ENCODE measurements at places on chromosomes 2 and 18.

- DNase-seq = no peak
These were observed 225.2 kb downstream of the SLC4A3 start for GRCh38 chr2:219852626-219853025.

DNA sequence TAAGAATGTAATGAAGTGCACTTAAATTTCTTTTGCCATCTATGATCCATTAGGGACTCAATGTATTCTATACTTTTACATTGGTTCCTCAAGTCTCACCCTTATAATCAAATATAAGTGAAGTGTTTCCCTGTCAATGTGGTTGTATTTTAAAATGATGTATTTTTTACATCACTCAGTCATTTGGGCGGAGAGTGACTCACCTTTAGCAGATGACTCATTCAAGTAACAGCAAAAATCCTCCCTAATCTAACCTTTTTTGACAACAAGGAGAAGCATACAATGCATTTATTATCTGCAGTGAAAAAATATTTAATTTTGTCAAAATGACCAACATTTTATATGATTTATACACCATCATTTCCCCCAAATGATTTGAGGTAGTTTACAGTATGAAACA is 94.4 kb downstream of the FANCL start:
- DNase-seq = peak; percentile 62

DNA sequence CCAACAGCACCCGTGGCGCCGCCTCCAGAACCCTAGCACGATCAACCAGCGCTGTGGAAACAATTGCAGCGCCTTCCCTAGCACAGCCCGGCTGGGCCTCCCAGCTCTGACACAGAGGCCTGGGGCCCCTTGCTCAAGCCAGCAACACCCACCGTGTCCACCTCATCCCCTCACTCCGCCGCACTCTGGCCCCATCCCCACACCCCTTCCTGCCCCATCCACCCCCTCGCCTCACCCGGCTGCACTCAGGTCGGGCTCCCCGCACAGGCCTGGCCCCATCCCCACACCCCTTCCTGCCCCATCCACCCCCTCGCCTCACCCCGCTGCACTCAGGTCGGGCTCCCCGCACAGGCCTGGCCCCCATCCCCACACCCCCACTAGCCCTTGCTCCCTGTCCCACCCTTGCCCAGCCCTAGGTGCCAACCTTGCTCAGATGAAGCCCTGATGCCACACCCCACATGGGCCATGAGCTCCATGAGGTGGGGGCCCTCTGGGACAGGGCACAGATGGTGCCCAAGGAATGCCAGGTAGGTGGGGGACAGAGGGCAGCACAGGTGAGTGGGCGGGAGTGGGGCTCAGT is 28.7 kb downstream of the KIF1A start:
- no peak for DNase-seq

DNA sequence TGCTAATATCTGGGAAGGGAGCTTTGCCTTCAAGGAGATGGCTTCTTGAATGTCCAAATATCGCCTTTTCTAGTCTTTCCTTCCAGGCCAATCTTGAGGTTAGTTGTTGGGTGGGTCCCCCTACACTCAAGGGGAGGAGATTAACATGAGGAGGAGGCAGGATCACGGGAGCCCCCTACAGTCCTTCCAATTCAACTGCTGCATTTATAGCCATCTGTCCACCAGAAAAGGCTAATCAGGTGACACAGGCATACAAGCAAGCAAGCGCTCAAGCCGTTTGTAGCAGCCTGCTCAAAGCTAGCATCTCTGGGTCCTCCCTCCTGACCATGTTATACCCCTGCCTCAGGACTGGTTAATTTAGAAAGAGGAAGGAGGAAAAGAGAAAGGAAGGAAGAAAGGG is 87.6 kb downstream of the MRPS9 start:
- no peak for DNase-seq

DNA sequence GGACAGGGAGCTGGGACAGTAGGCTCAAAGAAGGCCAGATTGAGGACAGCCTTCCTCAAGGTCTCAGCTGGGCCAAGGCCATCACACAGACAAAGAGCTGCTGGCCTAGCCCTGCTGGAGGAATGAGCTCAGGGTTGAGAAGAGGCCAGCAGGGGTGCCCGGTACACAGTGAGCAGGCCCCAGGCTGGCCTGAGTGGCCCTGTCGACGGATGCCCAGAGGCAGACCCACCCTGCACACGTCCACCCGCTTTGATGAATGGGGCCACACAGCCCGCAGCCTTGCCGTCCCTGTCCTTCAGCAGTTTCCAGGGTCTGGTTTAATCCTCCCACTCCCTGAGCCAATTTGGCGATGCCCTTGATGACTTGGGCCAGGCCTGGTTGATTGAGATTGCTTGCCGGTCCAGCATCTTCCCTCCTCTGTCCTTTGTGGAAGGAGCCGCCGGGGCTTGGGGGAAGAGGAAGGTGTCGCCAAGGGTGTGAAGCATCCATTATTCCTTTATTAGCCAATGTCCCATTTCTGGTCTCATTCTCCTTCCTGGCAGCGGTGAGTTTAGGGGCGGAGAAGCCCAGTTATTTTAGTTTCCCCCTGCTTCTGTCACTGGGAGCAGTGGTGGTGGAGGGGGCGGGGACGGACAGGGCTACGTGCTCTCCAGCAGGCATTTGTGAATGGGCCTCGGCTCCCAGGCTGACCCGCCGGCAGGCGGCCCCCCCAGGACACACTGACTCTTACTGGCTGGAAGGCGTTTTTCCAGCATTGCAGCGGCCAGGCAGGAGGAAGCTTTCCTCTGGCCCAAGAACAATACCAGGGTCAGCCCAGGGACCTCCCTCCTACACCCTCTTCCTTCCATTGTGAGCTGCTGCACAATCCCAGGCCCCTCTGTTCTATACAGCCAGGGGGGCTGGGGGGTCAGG is 141.8 kb downstream of the CTIF start:
- DNase-seq = peak; percentile 64

- no peak for DNase-seq
These were observed 63.6 kb downstream of the ACKR3 start for GRCh38 chr2:236633219-236633570.

DNA sequence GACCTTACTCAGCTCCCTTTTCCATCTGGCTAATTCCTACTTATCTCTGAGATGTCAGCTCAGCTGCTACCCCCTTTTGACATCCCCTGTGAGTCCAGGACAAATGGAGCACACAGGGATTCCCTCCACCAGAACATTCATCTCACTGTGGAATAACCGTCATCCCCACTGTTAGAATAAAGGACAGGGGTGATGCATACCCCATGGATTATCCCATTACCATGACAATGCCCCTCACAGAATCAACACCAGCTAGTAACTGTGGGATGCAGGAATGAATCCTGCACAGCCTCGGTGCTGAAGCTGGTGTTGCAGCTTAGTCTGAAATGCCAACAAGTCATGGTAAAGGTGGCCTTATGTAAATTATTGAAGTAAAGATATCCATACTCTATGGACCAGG is 624.8 kb upstream of the RAB6C start:
- DNase-seq = no peak

DNA sequence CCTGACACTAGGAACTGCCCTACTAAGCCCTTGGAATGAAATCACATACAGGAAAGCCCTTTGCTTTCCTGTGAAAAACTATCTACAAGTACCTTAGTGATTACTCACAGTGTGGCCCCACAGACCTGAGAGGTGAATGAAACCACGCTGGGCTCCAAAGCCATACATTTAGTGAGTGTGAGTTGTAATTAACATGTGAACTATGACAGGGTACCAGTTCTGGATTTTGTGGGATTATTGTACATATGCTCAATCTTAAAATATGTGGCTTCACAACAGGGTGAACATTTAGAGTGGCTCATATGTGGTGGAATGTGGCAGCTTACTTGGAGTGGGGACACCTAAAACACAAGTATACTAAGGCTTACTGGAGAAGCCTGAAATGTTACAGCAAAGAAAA is 12.3 kb downstream of the KCTD1 start:
- DNase-seq = no peak

- peak; percentile 36 for DNase-seq
These were observed 10.4 kb upstream of the FAM228A start for GRCh38 chr2:24164416-24164973.

- DNase-seq = no peak
These were observed 74.8 kb upstream of the FRZB start for GRCh38 chr2:182941121-182941722.

DNA sequence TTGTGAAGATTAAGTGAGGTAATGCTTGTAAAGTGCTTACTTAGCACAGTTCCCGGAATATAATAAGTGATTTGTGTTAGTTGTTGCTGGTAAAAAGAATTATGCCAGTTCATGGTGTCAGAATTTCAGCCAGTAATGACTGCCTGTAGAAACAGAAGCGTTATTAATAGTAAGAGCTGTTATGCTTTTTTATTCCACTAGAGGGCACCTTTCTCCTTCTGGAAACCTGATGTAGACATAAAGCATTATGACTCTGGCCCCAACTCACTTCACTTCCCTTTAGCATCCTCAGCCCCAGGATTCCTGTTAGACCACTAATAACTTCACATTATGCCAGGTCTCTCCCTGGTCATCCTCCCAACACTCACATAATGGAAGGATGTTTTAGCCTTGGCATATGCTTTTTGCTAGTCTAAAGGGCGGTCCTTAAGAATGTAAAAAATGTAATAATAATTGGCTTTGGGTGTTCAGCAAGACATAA is 34.9 kb downstream of the C18orf54 start:
- DNase-seq = peak; percentile 78

GRCh38 chr2:105431367-105432043 is 32.7 kb upstream of the FHL2 start:
- no peak for DNase-seq

DNA sequence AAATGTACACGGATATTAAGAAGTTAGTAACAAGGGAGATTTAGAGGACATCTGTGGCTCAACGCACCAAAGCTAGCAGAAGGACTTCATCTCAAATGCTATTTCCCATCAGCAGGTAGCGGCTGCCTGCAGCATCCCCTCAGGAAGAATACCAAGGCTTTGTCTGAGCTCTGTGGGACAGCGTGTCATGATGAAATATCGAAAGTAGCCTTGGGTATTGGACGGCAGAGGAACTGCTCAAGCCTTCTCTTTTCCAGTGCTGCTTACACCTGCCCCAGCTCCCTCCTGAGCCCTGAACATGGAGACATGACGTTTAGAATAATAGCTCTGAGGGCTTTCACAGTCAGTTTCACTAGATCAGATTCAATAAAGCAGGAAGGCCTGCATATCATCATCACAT is 241.6 kb downstream of the SUCLG1 start:
- no peak for DNase-seq

DNA sequence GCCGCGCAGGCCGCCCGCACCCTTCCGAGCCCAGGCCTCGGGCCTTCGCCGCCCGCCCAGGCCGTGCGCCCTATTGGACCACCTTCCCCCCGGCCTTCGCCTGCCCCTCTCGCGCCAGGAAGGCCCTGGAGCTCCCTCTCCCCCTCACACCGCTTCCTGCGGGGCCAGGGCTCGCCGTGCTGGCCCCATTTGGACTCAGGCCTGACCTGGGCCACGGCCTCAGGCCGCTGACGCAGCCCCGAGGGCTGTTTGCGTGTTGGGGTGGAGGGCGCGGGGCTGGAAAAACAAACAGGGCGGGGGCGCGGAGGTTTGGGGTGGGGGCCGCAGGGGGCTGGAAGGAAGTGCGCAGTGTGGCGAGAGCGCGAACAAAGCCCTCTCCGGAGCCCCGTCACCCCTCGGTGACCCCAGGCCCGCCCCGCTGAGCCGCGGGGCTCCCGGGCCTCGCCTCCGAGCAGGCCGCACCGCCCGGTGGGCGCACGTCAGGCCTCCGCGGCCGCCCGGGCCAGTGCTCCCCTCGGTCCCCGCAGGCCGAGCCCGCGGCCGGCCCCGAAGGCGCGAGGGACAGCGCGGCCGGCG is 12.3 kb upstream of the SIX3 start:
- no peak for DNase-seq

DNA sequence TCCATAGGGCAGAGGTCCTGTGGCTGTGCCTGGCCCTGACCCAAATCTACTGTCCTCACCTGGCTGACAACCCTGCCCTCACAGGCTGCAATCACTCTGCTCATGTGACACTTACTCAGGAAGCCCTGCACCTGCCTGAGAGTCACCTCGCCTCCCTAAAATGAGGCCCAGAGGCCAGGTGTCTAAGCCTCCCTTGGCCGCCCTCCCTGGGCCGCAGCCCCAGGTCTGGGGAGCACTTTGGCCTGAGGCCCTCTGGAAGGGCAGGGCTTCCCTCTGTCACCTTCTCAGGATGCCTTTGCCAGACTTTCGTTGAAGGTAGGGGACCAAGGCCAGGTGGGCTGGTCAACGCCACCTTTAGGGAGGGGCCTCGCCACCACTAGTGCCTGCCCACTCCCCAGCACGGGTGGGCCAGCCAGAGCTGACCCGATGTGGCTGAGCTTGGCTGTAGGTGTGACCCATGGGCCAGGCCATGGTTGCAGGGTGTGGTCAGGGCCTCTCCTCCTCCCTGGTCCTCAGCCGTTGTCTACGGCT is 6.1 kb upstream of the GPC1 start:
- no peak for DNase-seq

DNA sequence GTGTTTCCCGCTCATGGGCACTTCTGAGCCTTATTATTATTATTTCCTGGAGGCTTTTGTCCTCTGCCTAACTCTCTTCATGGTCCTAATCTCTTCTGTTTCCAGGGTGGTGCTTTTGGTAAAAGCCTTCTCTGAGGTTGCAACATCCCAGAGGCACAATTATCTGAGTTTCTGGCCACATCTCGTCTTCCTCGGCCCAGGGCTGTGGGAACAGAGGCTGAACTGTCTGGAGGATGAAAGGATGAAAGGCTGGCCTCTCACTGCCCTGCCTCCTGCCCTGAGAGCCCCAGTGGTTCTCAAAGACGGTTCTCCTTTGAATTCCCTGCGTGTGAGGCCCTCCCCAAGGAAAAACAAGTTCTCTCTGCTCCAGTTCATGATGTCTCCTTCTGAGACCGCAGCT is 13.8 kb downstream of the GYPC start:
- peak; percentile 60 for DNase-seq

DNA sequence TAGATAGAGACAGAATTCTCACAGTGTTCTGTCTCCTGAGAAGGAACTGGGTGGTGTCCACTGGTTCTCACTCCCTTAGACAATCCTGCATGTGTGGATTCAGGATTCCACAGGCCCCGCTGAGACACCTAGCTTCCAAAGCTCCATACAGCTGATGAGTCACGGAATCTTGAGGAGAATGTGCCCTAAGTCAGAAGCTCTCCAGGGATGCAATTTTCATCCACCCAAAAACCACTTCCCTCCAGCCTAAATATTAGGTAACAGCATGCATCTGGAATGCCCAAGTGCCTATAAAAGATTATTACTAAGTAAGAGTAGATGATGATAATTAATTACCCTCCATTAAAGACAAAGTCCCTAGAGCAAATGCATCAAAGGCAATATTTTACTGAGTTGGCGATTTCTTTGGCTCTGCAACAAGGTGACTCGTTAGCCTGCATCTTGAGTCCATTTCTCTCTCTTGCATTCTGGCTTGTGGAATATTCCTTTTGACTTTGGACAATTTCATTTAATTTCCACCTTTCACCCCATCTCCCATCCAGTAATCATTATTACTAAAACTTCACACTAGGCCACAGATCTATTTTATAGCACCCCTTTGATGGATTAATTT is 475.1 kb downstream of the TNS1 start:
- peak; percentile 28 for DNase-seq

GRCh38 chr18:55031576-55031975 is 72.3 kb upstream of the CCDC68 start:
- DNase-seq = no peak

- no peak for DNase-seq
These were observed 93.8 kb downstream of the DTNA start for GRCh38 chr18:34803877-34804400.

Measured in cardiac fibroblast (primary cell).